Hematopoietic multipotent progenitor cell (in vitro differentiated cells): ENCODE measurements at places on chromosomes 16 and 17. TPM values are rescaled to one million over a fixed set of nuclear protein-coding genes. Genes with fewer than 3 reads are reported as not detected.

The NOG gene
- 67.9 TPM for total RNA-seq

The SRL gene
- under 0.01 TPM for total RNA-seq

The CTRB1 gene
- not detected for total RNA-seq

The SLC22A31 gene
- total RNA-seq, result not detected

The SERPINF2 gene
- 4.6 TPM for total RNA-seq

The TP53TG3B gene
- not detected for total RNA-seq

The GAA gene
- total RNA-seq, result 46.6 TPM

The SOX15 gene
- 0.81 TPM for total RNA-seq

The SLC6A4 gene
- total RNA-seq, result under 0.01 TPM

The ANKFN1 gene
- total RNA-seq, result under 0.01 TPM

The TNP2 gene
- total RNA-seq, result not detected

The GP1BA gene
- total RNA-seq, result 2.2 TPM

The CCL3 gene
- total RNA-seq, result 1.6 TPM

The KRT25 gene
- total RNA-seq, result not detected

- no peak for DNase-seq
Measured at GRCh38 chr17:5785338-5785737, 201.0 kb upstream of the NLRP1 start.

GRCh38 chr16:51312363-51313150 lies 161.5 kb upstream of the SALL1 start:
- DNase-seq, result no peak

DNA sequence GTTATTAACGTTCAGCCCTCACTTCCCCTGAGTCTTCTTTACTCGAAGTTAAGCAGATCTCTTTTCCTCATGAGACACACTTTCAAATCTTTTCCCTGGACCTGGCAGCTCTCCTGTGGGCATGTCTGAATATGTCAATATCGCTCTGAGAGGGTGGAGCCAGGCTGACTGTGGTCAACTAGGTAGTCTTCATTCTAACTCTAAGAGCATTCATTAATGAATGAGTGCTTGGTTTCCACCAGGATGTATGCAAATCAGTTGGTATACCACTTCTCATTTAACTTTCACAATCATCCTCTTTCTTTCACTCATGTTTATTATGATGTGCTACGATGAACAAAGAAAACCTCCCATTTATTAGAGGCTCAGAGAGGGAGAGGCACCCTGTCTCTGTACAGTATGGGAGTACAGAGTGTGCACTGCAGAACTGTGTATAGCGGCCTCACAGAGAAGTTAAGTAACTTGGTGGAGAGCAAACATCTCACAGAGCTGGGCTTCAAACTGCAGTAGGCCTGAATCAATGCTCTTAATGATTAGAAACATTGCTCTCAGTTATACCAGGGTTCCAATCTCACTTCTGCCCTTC lies 39.9 kb downstream of the OTOA start:
- DNase-seq, result no peak

GRCh38 chr16:26051063-26051462 lies 359.3 kb downstream of the HS3ST4 start:
- DNase-seq, result no peak

DNA sequence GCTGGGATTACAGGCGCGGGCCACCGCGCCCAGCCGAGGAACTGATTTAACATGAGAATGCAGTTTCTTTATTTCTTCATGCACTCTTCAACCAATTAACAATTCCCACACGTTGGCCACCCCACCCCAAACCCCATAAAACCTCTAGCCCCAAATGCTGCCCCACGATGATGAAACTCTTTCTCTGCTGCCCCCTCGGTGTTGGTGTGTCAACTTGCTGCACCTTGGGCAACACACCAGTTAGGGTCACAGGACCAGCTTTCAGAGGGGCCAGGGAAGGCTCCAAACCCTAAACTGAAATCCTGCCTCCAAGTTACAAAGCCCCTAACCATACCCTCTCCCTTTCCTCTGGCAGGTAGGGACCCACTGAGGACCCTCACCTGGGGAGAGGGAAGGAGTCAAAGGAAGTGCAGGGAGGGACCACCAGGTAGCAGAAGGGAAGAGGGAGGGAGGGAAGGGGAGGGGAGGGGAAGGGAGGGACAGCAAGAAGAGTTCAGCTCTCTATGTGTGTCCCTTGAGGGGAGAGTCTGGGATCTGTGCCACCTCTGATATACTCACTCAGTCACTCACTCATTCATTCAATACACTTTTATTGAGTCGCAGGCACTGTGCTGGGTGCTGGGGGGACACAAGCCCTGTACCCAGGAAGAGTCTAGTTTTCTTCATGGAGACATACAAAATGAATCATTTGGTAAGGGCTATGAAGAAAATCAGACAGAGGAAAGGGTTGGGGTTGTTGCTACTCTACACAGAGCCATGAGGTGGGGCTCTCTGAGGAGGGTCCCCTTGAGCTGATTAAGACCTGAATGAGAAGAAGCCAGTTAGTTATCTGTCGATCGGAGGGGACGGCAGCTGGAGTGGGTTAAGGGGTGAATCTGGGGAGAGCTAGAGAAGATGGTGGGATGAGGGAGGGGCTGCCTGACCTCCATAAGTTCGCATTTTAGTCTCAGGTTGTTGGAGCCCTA lies 3.9 kb downstream of the PLXDC1 start:
- no peak for DNase-seq

DNA sequence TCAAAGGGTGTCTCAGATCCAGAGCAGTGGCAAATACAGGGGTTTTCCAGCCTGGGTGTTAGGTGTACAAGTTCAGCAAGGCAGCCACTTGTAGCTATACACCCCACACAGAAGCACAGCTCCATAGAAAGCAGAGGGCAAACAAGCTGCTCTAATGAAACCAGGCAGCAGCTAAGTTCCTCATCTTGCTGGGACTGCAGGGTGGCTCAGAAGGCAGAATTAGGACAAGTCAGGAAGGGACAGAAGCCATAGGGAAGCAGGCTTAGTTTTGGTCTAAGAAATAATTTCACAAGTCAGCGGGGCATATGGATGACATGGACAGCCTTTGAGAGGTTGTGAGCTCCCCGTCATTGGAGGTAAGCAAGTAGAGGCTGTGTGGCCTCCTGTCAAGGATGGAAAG lies 23.7 kb downstream of the CNGB1 start:
- no peak for DNase-seq

DNA sequence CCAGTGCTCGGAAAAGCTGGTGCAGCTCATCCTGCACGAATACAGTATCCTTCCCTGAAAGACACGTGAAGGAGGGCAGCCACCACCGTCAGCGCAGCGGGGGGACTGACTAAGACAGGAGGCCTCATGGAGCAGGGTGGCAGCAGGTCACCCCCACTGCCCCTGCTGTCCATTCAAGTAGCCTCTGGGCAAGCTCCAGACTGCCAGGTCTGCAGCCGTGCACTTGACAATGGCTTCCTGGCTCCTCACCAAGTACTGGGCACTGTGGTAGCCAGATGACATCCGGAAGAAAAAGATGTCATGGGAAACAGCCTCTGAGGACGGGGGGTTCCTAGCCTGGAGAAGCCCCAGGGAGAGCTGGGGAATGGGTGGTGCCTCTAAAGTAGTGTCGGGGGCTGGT lies 7.9 kb upstream of the MYO15A start:
- no peak for DNase-seq

GRCh38 chr17:5097101-5097834 lies 14.4 kb downstream of the ZNF232 start:
- DNase-seq, result no peak

- no peak for DNase-seq
Measured at GRCh38 chr17:48549281-48549630, 4.3 kb upstream of the HOXB2 start.

- DNase-seq, result no peak
Measured at GRCh38 chr17:44320066-44320465, 4.6 kb downstream of the SLC25A39 start.

DNA sequence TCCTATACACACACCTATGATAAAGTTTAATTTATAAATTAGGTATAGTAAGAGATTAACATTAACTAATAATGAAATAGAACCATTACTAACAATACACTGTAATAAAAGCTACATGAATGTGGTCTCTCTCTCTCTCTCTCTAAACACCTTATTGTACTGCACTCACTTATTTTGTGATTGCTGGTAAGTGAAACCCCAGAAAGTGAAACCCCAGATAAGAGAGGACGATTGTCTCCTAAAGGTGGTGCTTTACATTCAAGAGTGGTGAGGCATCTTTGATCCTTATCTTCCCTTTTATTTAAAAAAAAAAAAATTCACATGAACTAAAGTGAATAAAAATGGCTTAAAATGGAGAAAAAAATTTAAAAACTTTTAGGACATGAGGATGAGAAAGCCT lies 80.1 kb upstream of the TRAP1 start:
- DNase-seq, result no peak

GRCh38 chr16:89847940-89848297 lies 19.6 kb downstream of the SPIRE2 start:
- DNase-seq, result no peak

- DNase-seq, result no peak
Measured at GRCh38 chr16:17362946-17363345, 107.8 kb downstream of the XYLT1 start.

- DNase-seq, result no peak
Measured at GRCh38 chr17:74201250-74201649, 2.2 kb upstream of the RPL38 start.

- DNase-seq, result no peak
Measured at GRCh38 chr16:77414752-77415231, 20.0 kb downstream of the ADAMTS18 start.

- DNase-seq, result no peak
Measured at GRCh38 chr17:4393806-4394205, 27.3 kb upstream of the UBE2G1 start.

- peak; percentile 30 for DNase-seq
Measured at GRCh38 chr16:23514381-23515152, 4.3 kb upstream of the GGA2 start.

- no peak for DNase-seq
Measured at GRCh38 chr17:72654706-72655105, 437.8 kb downstream of the SLC39A11 start.

- DNase-seq, result no peak
Measured at GRCh38 chr16:67525176-67525860, 3.3 kb upstream of the RIPOR1 start.

DNA sequence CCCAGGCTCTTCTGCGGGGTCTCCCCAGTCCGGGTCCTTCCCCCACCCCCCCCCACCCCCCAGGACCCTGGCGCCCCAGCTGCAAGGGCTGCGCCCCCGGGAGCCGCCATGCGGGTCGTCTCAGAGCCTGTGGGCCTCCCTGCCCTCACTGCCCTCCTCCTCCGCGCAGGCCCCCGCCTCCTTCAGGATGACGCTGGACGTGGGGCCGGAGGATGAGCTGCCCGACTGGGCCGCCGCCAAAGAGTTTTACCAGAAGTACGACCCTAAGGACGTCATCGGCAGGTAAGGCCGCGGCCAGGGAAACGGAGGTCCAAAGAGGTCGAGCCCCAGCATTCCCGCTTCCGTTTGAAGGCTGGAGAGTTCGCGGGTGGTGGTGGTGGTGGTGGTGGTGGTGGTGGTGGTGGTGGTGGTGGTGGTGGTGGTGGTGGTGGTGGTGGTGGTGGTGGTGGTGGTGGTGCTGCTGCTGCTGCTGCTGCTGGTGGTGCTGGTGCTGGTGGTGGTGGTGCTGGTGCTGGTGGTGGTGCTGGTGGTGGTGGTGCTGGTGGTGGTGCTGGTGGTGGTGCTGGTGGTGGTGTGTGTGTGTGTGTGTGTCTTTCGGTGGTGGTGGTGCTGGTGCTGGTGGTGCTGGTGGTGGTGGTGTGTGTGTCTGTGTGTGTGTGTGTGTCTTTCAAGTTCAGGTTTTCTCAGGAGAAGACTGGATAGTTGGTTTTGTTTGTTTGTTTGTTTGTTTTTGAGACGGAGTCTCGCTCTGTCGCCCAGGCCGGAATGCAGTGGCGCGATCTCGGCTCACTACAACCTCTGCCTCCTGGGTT lies 615 bp downstream of the PHKG2 start:
- DNase-seq, result peak; percentile 10

GRCh38 chr17:10034719-10035475 lies 129.8 kb upstream of the RCVRN start:
- no peak for DNase-seq

DNA sequence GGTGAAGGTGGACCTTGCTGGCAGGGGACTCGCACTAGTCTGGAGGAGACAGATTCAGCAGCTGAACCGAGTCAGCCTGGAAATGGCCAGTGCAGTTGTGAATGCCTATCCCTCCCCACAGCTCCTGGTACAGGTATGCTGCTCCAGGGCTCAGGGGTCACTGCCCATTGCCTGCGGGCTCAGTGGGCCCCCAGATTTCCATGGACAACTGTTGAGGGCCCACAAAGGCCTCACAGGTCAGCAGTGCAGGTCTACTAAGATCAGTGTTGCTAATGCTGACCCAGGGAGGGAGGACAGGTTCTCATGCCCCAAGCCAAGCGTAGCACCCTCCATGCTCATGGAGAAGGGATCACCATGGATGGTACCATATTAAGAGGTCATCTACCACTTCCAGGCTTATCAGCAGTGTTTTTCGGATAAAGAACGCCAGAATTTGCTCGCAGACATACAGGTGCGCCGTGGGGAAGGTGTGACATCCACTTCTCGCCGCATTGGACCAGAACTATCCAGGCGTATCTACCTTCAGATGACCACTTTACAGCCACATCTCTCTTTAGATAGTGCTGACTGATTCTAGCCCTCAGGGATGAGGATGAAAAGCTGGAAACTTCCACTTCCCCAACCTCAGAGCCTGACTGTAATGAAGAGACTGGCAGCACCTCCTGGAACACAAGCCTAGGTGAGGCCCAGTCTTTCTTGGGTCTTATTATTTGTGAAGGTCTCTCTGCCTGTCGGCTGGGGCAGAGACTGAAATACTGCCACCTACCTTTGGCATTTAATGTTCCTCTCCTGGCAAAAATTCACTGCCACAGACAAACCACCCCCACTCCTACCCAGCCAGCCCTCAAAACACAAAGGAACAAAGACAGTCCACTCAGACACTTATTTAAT lies 7.6 kb downstream of the EME1 start:
- no peak for DNase-seq

GRCh38 chr17:68821860-68822696 lies 133.1 kb downstream of the ABCA8 start:
- no peak for DNase-seq

DNA sequence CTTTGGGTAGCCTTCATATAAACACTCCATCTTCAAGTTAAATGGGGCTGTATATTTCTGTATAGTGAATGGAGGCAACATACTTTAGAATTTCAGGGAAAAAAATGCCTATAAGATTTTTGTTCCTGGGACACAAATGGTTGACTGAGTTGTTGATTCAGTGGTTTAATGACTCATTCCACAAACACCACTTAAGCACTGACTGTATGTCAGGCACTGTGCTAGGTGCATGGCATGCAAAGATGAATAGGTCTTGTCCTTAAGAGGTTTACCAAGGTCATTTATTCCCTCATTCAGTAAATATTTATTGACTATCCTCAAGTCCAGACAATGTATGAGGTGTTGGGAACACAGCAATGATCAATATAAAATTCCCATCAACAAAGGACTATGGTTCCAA lies 417.1 kb downstream of the CA10 start:
- no peak for DNase-seq

GRCh38 chr16:87198328-87198832 lies 118.8 kb downstream of the C16orf95 start:
- no peak for DNase-seq
